Stimulated activated CD8-positive, alpha-beta memory T cell treated with anti-CD3 and anti-CD28 coated beads, Interleukin-2, amount 100 ng/mL, for 48 hours (primary cell): ENCODE measurements at places on chromosomes 3 and 15.

DNA sequence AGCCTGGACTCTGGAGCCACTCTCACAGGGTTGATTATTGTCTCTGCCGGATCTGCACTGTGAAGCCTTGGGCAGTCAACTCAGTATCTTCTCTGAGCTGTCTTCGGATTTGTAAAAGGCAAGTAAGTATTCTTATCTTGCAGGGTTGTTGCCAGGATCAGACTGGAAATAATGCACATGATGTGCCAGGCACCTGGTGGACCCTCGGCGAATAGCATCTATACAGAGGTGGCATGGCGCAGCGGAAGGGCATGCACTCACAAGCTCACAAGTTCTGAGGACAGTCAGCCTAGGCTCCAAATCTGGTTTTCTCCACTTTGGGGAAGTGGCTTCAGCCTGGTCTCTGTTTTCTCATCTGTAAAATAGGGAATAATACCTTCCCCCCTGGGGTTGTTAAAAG is 113.9 kb downstream of the SRGAP3 start:
- no peak for DNase-seq

DNA sequence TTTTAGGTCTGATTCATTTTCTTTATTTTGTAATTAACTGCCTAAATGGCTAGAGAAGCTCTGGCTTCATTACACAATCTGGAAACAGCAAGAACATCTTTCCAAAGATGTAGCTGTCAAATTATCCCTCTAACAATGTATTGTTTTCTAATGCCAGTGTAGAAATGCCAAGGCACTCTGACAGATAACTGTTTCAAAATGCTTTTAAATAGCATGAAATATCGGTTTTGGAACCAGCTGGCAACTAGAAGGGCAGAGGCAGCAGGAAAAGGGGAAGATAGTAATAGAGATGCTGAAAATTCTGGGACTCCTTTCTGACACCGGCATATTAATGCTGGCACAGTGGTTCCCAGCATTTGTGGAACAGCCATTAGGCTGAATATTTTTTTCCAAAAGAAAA is 26.1 kb downstream of the MORC1 start:
- no peak for DNase-seq

DNA sequence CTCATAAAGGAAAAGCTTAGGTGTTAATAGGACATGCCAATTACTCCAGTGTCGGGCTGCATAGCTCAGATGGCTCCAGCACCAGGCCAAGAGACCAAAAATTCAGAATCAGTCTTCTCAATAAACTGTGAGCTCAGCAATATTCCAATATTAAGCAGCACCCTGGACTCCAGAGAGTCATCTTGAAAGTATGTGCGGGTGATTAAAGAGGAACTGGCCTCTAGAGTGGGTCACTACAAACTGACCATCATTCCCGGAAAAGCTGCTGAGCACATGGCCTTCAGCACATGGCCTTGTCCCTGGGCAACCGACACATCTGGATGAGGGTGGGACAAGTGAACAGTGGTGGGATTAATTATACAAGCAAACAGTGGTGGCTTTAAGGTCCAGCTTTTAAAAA is 59.0 kb downstream of the MAGI1 start:
- DNase-seq: no peak

- DNase-seq: no peak
Observed at GRCh38 chr15:34116620-34117019, 14.7 kb downstream of the PGBD4 start.

DNA sequence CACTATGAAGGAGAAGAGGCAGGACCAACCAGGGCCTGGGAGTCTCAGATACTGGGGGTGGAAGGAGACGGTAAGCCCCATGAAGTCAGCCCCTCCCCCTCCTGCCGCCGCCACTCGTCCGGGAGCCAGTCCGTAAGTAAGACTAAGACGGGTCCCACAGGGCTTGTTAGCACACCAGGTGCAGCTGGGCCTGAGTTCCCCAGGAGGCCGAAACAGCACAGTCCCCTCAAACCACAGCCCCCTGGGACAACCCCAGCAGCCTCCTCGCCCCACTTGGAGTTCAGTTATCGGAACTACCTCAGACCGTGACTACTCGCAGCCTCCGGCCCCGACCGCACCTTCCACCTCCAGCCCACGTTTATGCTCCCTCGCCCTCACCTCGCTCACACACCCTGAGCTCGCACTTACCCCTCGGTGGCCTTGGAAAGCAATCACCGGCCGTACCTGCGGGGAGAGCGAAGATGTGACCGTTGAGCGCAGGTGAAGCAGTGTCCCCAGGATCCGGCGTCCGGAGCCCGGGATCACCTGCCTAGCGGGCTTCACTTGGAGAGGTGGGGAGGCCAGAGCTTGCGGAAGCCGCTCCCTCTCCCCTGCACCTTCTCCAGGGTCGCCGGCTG is 557 bp downstream of the ELL3 start:
- no peak for DNase-seq

GRCh38 chr15:88982304-88982945 is 69.2 kb upstream of the MFGE8 start:
- no peak for DNase-seq

GRCh38 chr15:95687061-95687460 is 643.4 kb upstream of the NR2F2 start:
- no peak for DNase-seq

DNA sequence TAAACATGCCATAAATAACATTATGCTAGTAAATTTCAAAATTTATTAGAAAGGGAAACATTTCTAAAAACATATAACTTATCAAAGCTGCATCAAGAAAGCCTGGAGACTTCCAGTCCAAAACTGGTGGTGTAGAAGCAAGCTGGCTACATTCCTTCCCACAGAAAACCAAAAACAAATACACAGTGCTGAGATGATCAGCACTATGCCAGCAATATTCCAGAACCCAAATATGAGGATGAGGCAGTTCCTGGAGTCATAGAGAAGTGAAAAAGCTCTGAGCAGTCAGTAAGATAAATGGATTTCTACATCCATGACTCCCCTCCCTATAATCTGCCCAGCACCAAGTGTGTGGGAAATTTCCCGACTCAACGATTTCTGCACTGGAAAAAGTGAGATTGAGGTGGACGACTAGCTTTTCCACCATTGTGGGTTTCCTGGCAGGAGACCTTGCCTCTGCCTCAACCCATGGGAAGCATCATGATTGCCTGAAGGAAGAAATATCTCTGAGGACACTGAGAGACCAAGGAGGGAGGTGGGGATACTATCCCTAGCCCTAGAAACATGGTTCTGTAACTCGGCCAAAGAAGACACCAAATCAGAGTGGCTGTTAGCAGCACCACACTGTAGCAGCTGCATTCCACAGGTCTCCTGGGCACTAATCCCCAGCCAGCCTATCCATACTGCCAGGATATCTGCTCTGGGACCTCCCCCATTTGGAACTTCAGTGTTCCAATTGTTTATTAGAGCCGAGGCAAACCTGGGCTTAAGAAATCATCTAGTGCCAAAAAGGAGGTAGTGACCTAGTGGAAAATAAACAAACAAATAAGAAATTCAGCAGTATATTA is 11.8 kb upstream of the CLN6 start:
- no peak for DNase-seq

GRCh38 chr3:9815986-9816385 is 5.9 kb downstream of the TTLL3 start:
- no peak for DNase-seq

DNA sequence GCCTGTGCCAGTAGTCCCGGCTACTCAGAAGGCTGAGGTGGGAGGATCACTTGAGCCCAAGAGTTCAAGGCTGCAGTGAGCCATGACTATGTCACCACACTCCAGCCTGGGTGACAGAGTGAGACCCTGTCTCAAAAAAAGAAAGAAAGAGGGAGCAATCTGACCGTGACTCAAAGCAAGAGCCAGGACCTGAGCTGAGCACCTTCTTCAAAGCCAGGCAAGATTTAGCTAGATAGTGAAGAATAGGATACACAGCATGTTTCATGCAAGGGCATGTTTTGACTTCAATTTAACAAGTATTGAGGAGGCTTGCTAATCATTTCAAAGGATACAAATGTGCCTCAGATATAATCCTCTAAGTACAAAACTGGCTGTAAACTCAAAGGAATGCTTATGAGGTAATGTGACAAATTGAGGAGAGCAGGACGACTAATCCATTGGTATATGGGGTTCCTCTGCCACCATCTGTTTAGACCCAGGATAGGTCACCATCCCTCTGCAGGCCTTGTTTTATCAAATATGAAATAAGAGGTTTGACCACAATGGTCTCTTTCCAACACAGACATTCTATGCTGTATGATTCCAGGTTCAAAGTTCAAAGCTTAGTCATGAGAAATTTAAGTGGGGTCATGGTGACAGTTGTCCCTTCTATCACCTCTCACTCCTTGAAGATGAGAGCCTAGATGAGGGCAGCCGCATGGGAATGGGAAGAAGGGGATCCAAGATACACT is 33.2 kb downstream of the RAB27A start:
- no peak for DNase-seq

GRCh38 chr3:130795396-130795795 is 48.8 kb upstream of the PIK3R4 start:
- DNase-seq: no peak

- no peak for DNase-seq
Observed at GRCh38 chr3:35690271-35690670, 50.9 kb downstream of the ARPP21 start.

GRCh38 chr3:44061268-44061667 is 180.4 kb upstream of the TOPAZ1 start:
- DNase-seq: no peak

DNA sequence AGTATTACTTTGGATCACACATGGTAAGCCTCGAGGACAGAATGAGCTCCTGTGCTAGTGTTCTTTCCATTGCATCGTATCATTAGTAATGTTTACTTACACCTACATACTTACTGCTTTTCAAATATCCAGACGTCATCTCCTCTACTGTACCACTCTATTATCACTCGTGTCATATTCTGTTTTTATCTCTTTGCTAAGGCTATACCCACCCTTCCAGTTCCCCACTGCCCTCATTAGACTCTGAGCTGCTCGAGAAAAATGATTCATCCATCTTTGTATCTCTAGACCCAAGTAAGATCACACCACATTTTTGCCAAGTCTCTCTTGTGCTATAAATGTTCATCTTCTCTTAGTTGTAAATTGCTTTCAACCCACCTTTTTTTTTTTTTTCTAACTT is 245.7 kb downstream of the TIGIT start:
- no peak for DNase-seq

DNA sequence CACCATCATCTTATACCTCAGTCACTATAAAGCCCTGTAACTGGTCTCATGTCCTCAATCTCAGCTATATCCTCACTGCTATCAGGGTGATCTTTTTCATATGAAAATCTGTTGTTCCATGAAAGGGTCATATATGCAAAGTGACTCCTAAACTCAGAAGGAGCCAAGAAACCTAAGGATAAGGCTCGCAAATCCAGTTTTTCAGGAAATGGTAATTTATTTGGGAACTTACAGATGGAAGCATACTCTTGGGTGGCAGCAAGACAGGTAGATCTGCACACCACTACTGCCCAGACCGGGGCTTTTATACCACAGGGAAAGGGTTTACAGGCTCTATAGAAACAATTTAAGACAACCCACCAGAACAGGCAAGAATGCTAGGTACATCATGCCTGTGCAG is 272.3 kb downstream of the UBE2E2 start:
- no peak for DNase-seq

- no peak for DNase-seq
Observed at GRCh38 chr3:135311699-135312098, 516.6 kb downstream of the EPHB1 start.

GRCh38 chr3:58524326-58524888 is 12.6 kb downstream of the ACOX2 start:
- no peak for DNase-seq
